ELR (cell line): ENCODE measurements at places on chromosomes 1 and 21.
A peak's percentile ranks its signal among the peaks of the same experiment; 100 is the strongest.

DNA sequence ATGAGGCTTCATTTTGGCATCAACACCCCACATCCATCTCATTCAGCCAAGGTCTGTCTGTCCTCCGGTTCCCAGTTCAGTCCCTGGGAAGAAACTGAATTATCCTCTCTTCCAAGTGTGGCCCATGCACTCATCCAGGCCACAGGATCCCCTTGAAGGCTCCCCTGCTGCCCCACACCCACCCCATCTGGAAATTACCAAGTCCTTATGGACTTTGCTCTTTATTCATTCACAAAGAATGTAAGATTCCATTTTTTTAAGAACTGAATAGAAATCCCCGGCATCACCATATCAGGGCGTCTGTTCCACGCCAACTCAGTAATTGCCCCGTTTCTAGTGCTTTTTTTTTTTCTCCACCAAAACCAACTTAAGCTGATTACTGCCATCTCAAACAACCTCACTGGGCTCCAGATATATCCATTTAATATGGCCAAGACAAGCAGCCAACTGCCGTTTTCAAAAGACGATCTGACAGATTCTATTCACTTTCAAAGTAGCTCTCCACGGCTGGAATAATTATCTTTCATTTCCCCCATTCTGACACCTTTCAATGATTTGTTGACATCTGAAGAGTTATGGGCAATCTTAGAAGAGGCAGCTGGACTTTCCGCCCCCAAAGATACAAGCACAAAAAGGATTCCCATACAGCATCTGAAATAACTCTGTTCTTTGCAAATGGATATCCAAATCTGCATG lies 55.9 kb downstream of the OLIG1 start:
- no peak for DNase-seq

DNA sequence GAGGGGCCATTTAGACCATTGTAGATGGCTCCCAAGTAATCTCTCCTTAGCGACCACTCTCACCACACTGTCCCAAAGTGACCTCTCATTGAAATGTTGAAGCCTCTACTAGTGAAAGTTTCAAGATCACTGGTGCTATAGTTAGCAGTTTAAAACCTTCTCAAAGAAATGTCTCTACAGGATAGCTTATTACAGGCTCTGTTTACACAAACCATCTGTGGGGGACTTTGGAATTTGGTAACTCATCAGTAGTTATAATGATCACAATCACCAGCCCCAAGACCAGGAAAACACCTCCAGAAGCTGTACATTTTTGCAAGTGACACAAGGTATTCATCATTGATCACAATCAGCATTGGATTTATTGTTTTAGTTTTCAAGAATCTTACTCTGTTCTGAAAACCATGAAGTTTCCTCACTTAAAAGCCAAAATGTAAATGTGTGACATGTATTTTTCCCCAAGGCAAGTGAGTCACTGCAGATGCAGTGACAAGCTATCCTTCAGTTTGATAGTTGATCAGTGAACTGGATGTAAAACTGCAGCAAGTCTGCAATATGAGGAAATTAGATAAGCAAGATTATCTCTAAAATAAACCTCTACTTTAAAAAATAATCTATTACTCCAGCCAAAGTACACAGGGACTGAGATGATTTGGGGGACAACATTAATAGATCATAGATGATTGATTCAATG lies 41.9 kb downstream of the C21orf91 start:
- DNase-seq: peak; percentile 2

GRCh38 chr1:164949771-164950471 lies 390.9 kb downstream of the PBX1 start:
- no peak for DNase-seq

DNA sequence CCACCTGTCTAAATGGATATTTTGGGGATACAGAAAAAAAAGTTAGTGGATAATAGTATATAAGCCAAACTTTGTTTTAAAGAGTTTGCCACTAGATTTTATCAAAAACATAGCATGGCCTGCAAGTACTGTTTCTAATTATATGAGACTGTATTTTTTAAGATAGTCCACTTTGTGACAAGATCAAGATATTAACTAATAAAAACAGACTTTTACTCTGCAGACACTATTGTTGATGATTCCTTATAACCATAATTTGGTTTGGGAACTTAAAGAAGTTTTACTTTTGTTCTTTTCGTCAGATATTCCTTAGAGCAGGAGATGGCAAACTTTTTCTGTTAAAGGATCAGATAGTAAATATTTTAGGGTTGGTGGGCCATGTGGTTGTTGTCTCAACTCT lies 36.4 kb downstream of the SMG7 start:
- DNase-seq: no peak

GRCh38 chr1:116231752-116232151 lies 120.6 kb downstream of the MAB21L3 start:
- no peak for DNase-seq
